Hindlimb muscle (tissue), 1 donor: ENCODE measurements at places on chromosomes 2 and 18.

DNA sequence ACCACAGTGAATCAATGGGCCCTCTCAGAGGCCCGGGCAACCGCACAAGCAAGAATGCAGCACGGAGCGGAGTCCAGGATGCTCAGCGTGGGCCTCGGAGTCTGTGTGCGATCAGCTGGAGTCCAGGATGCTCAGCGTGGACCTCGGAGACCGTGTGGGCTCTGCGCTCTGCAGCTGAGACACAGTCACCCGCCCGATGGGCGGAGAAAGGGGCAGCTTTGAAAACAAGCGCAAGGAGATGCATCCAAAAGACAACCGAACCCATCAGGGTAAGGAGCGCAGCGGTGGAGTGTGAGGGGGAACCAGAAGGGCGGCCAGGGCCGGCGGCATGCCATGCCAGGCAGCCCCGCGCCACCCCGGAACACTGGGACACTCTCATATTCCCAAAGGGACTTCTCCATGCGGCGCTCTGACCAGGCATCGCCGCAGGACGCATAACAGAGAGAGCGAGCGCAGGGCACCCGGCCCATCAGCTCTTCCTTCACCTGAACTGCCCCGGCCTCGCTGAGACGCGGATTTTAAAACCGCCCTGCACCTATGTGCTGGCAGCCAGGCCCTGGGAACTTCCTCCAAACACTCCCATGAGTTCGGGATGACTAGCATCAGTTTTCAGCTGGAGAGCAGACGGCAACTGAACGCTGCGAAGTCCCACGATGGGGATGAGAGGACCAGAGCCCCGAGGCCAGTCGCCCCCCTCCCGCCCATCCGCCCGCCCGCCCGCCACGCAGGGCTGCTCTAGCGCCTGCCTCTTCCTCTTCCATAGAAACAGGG lies 44.7 kb downstream of the MC5R start:
- DNase-seq, result no peak

GRCh38 chr2:74658516-74658915 lies 4.5 kb downstream of the SEMA4F start:
- DNase-seq, result no peak

DNA sequence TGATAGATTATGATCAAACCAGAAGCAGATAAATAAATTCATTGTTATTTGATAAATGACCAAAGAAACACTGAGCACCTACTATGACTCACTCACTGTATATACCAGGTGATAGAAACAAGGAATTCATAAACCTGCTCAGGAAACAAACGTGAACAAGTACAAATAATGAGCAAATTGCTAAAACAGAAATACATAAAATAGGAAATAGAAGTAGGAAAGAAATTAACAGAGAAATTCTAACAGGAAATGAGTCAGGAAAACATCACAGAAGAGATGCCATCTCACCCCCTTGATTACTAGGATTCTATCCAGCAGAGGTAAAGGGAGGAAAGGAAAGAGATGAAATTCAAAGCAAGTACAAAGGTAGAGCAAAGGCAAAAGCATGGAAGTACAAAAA lies 31.3 kb downstream of the EXOC6B start:
- DNase-seq, result no peak

- no peak for DNase-seq
Observed at GRCh38 chr2:130341562-130342019, 1.1 kb upstream of the IMP4 start.

GRCh38 chr2:9826208-9826607 lies 17.1 kb upstream of the TAF1B start:
- DNase-seq, result no peak

DNA sequence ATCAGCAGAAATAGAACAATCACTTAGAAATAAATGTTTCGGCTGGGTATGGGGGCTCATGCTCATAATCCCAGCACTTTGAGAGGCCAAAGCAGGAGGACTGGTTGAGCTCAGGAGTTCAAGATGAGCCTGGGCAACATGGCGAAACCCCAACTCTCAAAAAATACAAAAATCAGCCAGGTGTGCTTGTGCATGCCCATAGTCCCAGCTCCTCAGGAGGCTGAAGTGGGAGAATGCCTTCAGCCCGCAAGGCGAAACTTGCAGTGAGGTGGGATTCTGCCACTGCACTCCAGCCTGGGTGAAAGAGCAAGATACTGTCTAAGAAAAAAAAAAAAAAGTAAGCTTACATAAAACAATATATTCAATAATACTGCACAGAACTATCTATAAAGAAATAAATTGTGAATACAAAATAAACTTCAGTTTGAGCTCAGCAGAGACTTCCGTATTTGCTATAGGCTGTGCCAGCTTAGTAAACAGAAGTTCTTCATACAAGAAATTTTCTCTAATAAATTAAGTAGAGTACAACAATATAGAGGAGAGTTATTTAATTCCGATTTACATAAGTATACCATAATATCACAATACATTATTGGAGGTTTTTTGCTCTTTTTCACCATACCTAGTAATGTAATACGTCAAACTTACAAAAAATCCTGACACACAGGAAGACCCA lies 43.6 kb downstream of the SRBD1 start:
- no peak for DNase-seq

DNA sequence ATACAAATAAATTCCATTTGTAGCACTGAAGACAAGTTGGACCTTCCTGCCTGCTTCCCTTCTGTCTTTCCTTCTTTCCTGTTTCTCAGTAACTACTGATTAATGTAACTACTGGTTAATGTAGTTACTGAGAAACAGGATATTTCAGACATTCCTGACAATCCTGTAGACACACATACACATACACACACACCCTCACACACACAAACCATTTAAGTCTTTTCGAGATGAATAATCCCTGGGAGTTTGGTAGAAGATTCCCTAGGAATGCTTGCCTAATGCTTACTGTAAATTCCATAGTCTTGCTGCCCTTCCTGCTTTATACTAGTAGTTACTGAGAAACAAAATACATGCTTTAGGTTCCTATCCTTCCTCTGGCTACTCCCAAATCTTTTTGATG lies 83.9 kb downstream of the PIK3C3 start:
- no peak for DNase-seq
